Ureter (tissue), 1 donor: ENCODE measurements at places on chromosomes 13 and 19.

GRCh38 chr13:30466358-30466714 is 600 bp upstream of the HMGB1 start:
- no peak for DNase-seq

- DNase-seq: peak; percentile 53
These were observed 221.9 kb downstream of the TSHZ3 start for GRCh38 chr19:31127134-31127967.

- no peak for DNase-seq
These were observed 2.3 kb upstream of the LCP1 start for GRCh38 chr13:46184277-46184699.

DNA sequence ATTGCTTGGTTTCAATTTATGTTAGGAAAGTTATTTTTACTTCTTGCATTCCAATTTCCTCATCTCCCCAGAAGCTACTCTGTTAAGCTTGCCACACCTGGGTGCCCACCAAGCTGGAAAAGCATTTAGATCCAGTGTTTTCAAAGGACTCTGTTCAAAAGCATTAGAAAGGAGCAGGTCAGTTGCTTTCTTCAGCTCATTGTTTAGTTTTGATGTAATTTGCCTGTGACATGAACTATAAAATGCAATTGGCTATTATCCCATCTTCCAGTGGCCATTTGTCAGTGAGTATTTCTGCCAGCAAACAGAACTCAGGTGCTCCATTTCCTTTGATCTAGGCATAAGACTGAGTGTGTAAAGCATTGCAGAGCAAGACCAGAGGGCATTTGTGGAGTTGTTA is 46.7 kb upstream of the RNF113B start:
- no peak for DNase-seq

- no peak for DNase-seq
These were observed 793 bp downstream of the LRFN1 start for GRCh38 chr19:39319892-39320248.

DNA sequence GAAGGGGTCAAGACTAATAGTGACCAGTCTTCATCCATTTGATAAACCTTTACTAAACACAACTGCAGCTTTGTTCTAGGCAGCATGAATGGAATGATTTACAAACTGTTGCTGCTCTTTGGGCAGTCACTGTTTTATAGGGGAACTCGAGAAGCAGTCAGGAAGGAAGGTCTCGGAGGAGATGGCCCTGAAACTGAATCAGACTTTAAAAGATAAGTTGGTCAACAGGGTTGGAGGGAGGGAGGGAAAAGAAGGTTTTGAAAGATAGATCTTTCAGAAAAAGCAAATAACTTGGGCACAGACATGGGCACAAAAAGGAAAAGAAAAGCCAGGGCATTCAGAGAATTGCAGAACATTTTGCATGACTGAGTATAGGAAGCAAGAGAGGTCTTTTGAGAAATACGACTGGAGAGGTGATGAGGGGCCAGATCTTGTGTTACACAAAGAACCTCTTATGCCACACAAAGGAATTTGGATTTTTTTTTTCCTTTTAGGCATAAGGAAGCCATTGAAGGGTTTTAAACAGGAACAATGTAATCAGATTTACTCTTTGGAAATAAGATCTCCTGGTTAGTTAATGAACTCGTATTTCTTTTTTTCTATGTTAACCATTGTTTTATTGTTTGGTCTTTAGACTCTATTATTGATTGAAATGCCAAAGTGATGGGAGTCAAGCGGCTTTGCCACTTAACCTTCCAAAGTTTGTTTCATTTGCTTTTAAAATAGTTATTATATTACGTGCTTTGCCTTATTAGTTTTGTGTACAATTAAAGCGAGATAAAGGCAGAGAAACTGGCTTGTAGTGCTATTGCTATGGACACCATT is 37.5 kb upstream of the SACS start:
- no peak for DNase-seq

DNA sequence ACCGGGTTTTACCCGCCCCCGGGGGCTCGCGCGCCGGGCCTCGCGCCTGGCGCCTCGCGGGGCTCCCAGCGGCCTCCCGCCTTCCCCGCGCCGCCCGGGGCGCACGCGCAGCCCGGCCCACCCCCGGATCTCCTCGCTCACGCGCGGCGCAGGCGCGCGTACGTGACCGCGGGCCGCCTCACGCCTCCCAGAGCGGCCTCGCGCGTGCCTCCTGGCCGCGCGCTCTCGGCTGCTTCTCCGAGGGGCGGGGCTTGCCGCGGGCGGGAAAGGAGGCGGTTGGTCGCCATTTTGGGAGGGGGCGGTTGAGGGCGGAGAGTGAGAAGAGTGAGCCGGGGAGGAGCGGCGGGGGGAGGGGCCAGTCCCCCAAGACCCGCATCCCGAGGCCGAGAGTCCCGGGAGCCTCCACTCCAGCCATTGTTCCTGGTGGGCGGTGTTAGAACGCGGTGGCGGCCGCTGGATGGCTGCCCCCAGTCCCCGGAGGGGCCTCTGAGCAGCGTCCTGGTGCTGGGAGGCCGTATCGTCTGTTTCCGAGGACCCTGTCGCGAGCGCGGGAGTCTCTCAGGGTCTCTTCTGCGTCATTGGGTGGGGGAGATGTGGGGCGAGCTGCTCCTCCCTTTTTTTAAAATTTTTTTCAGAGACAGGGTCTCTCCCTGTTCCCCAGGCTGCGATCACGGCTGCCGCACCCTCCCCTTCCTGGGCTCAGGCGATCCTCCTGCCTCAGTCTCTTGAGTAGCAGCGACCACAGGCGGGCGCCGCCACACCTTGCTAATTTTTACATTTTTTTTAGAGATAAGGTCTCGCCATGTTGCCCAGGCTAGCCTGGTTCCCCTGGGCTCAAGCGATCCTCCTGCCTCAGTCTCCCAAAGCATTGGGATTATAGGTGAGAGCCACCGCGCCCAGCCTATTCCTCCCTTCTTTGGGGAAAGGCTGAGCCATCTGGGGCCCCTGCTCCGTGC is at the start of gene ZNF541:
Gene ZNF541, minus strand, starts transcription at position 78 of the 956 bp plus-strand sequence. CDS start 17,292 bp downstream, outside the sequence.
- DNase-seq: peak; percentile 68

DNA sequence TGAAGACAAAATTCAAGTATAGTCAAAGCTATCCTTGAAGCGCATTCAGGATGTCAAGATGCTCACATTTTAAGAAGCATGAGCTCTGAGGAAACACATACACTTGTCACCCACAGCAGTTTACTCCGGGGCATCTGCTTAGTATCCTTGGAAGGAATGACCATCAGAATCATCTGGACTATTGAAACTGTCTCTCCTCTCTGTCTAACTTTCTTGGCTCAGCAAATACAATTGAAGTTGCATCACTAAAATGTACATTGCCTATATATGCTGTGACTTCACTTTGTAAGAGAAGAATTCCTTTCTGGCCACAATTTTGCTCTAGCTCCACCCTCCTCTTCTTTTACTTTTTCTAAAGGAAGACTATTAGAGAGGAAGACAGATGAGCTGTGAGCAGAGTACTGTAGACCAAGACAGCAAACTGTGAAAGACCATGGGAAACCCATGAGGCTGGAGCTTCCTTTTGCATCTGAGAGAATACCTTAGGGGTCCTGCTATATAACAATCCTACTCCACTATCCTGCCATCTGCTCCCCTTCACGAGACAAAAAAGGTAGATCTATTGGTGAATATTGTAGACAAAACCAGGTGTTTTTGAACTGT is 906.3 kb downstream of the PCDH9 start:
- DNase-seq: no peak

DNA sequence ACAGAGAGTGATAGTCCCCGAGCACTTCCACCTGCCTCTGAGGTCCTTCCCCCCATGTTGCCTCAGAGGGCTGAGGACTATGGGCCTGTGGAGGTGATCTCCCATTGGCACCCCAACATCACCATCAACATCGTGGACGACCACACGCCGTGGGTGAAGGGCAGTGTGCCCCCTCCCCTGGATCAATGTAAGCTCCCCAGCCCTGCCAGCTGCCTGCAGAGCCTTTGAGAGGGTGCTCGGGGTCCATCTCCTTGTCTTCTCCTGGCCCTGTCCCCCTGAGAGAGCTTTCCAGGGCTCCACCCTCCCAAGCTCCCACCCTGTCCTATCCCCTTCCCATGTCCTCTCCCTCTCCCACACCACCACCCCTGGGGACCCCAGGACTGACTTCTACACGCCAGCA is 14.9 kb upstream of the RELB start:
- DNase-seq: no peak

GRCh38 chr19:2356036-2356646 is 3.9 kb upstream of the TMPRSS9 start:
- no peak for DNase-seq
